ENCODE measurements at places on chromosomes 4 and X.

GRCh38 chr4:156439576-156440200, 486.0 kb upstream of the CTSO start:
- no peak for DNase-seq

GRCh38 chrX:69510137-69510715, 6.1 kb downstream of the NALF2 start:
- no peak for DNase-seq

DNA sequence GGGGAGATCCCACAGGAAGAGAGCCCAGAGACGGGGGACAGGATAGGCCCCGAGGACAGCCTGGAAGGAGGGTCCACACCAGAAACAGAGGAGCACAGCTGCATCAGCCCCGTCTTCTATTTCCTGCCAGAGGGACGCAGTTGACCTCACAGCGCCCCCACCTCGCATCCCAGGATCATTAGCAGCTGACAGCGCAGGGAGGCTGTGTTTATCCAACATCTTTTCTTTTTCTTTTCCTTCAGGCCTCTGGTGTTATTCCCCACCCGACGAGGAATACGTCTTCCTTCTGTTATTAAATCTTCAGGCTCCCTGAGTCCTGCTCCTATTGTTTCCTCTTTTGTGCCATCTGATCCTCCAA, 75.4 kb downstream of the DCHS2 start:
- DNase-seq, result no peak

DNA sequence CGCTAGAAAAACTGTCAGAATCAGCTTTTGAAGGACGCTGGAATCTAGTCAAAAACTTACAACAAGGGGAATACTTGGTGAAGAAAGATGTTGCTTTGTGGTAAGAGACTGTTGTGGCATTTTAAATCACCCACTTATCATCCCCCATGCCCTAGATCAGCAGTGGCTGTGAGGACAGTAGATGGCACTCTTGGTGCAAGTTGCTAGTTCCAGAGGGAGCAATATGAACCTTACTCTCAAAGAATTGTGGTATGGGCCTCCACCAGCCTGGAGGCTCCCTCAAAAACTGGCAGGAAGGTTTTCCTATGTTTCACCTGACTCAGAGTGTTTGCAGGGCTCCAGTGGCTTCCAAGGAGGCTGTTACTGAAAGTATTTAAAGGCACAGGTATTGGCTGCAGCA, 37.7 kb upstream of the SLC16A2 start:
- peak; percentile 60 for DNase-seq

DNA sequence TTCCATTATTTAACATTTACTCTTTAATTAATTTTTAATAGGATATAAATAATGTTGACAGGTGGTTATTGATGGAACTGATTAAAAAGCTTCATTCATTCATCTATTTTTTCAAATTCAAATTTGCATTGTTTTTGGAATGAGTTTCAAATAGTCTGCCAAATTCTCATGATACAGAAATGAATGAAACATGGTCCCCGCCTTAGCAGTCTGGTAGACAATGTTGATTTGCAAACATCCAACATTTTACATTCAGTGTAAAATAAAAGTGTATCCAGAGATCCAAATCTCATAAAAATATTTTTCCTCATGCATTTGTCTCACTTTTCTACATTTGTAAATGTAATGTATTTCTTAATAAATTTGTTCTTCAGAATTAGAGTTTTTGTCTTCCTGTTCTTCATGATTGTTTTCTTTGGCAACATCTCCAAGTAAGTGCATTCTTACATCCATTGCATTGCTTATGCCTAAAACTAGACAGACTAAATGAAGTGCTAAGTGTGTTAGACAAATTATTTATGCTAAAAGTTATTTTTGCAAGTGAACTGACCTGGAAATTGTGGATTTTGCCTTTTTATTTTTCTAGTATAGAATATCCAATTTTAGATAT, 142.3 kb downstream of the PCDH18 start:
- DNase-seq, result no peak

DNA sequence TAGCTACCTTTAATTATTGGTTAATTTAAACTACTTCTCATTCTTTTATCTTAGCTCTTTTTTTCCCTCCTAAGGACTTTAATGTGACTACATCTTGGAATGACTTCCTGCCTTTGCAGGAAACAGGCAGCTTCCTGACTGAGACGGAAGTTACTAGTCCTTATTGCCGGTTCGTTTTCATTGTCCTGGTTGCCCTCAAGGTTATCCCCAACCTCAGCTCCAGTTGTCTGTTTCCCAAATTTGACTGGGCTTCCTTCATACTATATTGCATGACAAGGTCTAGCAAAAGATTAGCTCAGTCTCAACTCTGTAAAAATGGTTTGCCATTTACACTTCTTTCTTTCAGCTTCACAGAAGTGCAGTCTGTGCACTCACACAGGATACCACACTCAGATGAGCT, 109.9 kb upstream of the DDX53 start:
- no peak for DNase-seq

DNA sequence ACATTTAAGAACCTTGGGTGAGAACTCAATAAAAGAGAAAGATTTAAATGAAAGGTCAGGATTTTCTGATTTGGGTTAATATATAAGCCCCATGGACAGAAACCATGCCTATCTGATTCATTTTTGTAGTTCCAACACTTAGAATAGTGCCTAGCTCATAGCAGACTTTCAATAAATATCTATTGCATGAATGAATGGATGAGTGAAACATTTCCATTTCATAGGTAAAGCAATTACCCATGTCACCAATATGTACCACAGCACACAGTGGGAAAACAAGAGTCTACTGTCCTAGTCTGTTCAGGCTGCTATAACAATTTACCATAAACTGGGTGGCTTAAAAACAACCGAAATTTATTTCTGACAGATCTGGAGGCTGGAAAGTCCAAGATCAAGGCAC, 63.9 kb upstream of the PTPN13 start:
- DNase-seq, result no peak

- DNase-seq, result no peak
Observed at GRCh38 chr4:93317057-93317456, 511.5 kb upstream of the ATOH1 start.

DNA sequence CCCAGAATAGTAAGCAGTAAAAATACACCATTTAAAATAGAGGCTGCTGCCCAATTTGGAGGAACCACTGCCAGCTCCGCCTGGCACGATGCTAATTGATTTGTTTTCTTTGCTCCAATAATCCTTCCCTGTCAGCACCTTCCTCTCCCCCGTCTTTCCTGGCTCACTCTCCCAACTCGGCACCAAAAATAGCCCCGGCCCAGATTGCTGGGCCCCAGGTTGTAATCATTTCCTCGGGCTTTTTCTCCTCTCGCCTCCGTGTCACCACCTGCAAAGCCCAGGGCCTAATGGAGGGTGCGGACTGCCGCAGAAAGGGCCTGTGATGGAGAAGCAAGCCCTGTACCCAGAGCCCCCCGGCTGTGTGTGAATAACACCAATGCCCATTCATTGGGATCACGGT, 197.6 kb upstream of the PSAPL1 start:
- DNase-seq, result no peak

DNA sequence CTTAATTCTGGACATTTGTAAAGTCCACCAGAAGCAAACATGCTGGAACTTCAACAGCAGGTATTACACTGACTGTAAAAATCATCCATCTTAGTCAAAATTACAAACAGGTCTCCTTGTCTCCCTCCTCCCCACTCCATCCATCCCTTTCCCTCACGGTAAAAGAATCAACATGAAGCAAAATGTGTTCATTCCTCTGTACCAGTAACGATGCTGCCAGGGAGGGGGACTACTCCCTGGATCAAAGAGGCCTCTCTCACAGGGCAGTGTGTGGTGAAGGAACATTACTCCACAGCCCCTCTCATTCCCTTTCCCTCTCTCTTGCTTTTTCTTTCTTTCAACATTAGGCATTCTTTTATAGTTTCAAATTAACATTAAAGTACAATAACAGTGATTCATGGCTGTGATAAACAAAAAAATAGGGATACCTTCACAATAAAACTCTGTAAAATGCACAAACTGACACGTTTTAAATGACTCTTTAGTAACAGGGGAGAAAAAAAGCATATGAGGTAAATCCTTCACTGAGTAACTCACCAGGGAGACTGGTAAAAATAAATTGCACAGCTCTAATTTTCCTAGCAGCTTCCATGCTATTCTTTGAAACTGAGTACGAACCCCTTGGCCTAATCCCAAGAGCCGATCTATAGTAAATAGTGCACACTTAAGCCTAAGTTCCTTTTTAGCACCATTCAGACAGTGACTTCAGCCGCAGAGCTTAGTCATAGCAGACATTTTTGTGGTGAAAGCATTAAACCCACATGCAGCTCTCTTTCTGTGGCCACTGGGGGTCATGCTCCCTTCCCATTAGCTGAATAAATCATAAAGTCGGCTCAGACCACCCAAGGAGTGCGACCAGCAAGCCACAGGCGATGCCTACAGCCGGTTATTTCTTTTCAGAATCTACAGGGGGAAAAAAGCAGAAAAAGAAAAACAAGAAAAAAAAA, 215.6 kb upstream of the GYPA start:
- peak; percentile 66 for DNase-seq

DNA sequence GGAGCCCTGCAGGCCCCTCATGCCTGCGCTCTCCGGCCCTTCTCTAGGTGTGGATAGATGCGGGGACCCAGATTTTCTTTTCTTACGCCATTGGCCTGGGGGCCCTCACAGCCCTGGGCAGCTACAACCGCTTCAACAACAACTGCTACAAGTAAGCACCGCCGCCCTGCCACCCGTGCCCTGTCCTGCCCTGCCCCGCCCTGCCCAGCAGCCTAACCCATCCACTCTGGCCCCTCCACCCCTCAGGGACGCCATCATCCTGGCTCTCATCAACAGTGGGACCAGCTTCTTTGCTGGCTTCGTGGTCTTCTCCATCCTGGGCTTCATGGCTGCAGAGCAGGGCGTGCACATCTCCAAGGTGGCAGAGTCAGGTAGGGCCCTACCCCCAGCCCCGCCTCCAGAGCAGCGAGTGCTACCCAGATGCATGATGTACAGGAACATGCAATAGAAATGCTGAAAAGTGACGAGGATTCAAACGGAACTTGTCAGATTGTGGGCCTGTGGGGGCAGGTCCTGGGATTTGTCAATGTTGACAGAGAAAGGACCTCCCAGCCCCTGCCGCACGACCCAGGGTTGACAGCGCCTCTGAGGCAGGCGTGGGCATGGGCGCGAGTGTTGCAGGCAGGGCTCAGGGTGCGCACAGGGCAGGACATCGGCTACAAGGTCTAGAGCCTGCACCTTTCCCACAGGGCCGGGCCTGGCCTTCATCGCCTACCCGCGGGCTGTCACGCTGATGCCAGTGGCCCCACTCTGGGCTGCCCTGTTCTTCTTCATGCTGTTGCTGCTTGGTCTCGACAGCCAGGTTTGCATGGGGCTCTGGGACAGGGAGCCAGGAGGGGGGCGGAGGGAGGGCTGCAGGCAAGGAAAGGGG, 5.7 kb downstream of the SLC6A8 start:
- DNase-seq, result no peak

DNA sequence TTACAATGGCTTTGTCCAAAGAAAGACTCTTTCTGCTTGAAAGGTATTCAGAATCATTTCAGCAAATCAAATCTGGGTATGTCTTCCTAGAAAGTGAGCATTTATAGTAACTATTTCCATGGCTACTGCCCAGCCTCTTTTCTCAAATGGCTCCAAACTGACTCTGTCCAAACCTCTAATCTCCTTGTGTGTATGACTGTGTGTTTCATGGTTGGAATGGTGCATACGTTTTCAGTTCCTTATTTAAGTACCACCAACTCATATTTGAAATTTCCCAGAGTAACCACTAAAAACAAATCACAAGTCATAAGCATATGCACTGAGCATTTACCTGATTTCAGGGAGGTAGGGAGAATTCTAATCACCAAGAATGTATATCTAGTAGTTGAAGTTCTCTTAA, 106.0 kb downstream of the TMEM144 start:
- no peak for DNase-seq

DNA sequence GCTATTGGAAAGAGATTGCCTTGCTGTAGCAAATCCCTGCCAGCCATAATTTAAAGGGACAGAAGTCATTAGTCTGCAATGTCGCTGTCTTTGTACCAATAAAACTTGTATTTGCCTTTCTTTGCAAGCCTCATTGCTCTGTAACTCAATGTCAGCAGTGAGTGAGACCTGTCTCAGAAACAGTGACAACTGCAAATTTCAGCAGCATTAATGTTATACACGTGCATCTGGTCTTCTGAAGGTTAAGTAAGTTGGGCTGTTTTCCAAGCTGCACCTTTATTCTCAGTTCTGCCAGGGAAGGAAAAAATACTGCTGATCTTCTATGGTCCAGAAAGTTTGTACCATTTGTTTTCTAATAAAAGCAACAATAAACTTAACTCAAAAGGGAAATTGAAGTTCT, 543.1 kb downstream of the TRIML1 start:
- DNase-seq, result no peak

GRCh38 chr4:87299898-87300297, 22.8 kb downstream of the HSD17B13 start:
- DNase-seq, result no peak

GRCh38 chr4:53914313-53915016, 149.9 kb downstream of the CHIC2 start:
- peak; percentile 81 for DNase-seq

- DNase-seq, result no peak
Observed at GRCh38 chrX:12423346-12423745, 285.1 kb downstream of the FRMPD4 start.

GRCh38 chr4:26613735-26614134, 29.9 kb downstream of the TBC1D19 start:
- no peak for DNase-seq

GRCh38 chr4:43251841-43252240, 359.3 kb downstream of the GRXCR1 start:
- no peak for DNase-seq

DNA sequence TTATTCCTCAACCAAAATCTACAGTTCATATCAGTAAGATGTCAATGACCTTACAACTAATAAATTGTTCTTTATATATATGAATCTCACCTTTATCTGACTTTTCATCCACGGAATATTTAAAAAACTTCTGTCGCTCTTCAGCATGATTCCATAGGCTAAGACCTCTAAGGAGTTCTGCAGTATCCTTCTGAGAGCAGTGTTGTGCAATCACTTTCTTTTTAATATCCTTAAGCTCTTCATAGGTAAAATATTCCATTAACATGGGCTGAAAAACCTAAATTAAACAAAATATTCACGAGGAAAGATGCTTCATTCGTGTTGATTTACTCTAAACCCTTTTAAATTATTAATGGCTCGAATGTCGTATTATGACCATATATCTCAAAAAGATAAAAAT, 16.7 kb downstream of the FBXL5 start:
- DNase-seq, result no peak

DNA sequence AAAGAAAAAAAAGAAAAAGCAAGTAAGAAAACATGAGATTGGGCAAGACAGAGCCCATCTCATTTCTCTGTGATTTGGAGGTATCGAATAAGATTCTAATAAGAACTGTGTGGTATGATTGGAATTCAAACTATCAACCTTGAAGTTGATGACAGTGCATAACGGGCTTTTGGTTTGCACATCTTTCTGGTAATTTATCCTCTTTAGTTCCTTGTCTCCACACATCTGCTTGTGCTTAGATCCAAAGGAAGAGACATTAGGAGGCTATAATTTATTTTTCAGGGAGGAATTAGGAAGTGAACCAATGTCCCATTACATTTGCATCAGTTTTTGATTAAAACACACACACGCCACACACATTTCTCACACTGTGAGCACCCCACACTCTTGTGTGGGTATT, 149.9 kb downstream of the ARSF start:
- peak; percentile 21 for DNase-seq

All from AG20443 (cell line).